ENCODE measurements at places on chromosomes 11 and 22.

DNA sequence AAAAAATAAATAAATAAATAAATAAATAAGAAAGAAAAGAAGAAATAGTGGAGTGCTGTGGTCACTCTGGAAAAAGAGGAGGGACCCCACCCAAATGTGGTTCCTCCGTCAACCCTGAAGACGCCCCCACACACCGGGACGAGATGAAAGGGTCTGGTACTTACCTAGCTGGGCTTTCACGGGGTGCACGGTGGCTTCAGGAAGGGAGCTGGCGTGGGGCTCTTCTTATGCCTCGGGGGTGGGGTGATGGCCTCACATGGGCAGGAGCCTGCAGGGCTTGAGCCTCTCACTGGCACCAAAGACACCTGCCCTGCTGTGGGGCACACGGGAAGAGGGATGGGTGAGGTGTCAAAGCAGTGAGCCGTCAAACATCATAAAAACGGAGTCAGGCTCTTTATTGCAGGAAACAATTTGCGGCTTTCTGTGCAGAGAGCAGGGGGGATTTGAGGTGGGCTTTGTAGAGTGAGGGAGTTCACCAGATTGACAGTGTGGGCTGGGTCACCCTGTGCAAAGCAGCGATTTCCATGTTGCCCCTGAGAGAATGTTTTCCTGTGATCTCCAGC lies 28.0 kb upstream of the KRTAP5-6 start:
- DNase-seq, result no peak

GRCh38 chr11:121037016-121037415 lies 13.1 kb downstream of the TBCEL start:
- no peak for DNase-seq

DNA sequence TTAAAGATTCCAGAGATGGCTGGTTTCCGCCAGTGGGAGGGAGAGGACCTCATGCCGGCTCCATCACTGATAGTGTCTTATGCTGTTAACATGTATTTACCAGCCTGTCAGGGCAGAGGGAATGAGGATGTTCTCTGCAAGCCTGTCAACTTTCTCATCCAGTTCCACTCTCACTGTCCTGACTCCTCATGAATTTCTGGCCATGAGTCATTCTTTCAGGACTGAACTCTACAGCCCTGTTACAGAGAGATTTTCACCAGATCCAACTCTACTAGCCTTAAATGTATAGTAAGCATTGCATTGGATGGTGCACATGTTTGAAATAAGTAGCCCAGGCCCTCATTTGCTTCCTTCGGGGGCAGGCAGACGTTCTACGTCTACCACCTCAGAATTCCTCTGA lies 387.7 kb downstream of the TMEM135 start:
- DNase-seq, result no peak

DNA sequence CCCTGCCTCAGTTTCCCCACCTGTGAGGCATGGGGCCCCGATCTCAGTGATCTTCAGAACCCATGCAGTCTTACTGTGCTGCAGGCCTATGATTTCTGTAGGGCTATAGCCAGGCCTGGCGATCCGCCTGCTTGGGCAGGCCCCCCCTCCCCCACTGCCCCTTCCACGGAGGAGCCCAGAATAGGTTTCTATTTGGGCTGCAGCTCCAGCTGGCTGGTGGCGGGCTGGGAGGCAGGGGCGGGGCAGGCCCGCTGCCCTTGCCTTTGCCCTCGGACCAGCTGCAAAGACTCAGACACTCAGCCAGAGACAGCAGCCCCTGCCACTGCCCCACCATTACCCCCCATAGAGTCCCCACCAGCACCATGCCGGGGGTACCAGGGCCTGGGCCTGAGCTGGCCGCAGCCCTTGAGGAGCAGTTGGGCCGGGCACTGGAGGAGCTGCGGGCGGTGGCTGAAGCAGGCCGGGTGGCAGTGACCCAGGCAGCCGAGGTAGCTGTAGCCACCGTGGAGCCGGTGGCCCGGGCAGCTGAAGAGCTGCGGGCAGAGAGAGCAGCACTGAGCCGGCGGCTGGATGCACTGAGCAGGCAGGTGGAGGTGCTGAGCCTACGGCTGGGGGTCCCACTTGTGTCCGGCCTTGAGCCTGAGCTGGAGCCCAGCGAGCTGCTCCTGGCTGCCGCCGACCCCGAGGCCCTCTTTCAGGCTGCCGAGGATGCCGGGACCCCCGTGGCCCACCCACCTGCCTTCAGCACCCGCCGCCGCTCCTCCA lies 12.2 kb downstream of the SMTN start:
- no peak for DNase-seq

- DNase-seq, result no peak
Observed at GRCh38 chr11:130834886-130835285, 81.4 kb downstream of the SNX19 start.

DNA sequence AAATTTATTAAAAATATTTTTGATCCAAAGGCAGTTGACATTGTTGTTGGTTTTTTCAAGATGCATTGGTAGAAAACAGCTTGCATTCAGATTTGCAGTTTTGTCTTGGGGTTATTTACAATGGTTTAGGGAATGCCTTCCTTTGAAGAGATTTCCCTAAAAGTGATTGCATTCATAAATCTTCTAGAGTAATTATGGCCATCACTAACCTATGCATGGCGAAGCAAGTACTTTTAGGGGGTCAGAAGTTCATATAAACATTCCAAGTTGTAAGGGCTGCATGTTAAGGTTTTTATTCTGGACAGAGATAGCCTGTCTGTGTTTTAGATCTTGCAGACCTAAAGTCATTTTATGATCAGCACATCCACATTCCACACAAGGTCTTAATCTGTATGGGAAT lies 53.5 kb downstream of the PPFIBP2 start:
- DNase-seq, result no peak

Data from esophagus squamous epithelium (tissue), 5 donors.